ENCODE measurements at places on chromosomes 13 and 19. TPM values are rescaled to one million over a fixed set of nuclear protein-coding genes. Genes with fewer than 3 reads are reported as not detected.
A peak's percentile ranks its signal among the peaks of the same experiment; 100 is the strongest.

DNA sequence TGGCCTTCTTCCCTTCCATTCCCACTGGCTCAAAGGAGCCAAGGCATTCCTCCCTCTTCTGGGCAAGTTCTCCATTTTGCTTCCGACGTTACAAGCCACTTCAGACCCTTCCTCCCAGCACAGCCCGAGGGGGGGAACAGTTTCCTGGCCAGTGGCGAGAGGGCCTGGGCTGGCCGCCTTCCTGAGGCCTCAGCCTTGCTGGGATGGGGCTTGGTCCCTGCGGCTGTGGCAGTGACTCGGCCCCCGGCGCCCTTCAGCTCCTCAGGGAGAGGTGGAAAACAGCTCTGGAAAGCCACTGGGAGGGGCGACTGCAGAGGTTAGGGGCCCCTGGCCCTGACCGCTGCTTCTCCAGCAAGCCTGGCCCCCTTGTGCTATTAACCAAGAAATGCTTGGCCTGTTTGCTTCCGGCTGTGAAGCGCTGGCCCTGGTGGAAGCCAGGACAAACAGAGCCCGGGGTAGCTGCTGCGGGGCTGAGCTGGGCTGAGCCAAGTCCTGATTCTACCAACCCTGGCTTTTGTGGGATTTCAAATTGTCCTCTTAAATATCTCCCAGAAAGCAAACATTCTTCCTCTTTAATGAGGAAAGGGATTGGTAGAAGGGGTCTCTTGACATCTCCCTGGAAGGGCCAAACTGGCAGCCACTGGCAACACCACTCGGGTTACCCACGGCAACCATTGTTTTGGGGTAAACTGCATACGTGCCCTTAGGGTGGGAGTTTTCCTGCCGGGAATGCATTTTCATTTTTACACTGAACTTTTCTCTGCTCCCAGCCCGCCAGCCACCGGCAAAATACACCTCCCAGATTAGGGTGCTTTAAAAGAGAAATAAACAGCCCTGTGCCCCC is 38.7 kb downstream of the C13orf46 start:
- no peak for DNase-seq

- no peak for DNase-seq
Measured at GRCh38 chr19:53882391-53883050, 524 bp downstream of the PRKCG start.

ZFP30 gene
- polyA plus RNA-seq: 22.6 TPM

- no peak for DNase-seq
Measured at GRCh38 chr19:6568010-6568526, 22.9 kb downstream of the CD70 start.

GRCh38 chr19:18176367-18177310 is 3.0 kb downstream of the IFI30 start:
- no peak for DNase-seq

PTGIR gene
- 1.3 TPM for polyA plus RNA-seq

MYBPC2 gene
- polyA plus RNA-seq: 1.2 TPM

DNA sequence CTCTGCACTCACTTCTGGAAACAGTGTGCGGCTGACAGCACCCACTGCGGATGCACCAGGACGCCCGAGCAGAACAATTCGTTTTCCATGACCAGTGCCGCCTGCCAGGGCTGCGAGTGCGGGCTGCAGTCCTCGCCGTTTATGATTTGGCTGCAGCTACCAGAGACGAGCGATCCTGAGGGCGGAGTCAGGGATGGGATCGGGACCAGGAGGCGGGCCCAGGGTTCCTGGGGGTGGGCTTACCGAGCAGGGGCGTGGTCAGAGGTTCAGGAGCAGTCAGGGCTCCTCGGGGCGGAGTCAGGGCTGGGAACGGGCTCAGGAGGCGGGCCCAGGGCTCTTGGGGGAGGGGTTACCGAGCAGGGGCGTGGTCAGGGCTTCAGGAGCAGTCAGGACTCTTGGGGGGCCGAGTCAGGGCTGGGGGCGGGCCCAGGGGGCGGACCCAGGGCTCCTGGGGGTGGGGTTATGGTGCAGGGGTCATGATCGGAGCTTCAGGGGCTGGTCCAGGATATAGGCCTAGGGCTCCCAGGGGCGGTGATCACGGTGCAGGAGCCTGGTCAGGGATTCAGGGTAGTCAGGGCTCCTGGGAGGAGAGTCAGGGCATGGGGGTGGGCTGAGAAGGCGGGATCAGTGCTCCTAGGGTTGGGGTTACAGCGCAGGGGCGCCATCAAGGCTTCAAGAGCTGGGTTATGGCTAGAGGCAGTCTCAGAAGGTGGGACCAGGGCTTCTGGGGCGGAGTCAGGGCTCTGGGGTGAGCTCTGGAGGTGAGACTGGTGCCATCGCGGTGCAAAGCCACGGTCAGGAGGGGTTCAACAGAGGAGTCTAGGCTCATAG is 1.7 kb downstream of the KLK4 start:
- peak; percentile 41 for DNase-seq

GRCh38 chr13:66888698-66889097 is 341.4 kb downstream of the PCDH9 start:
- no peak for DNase-seq

DNA sequence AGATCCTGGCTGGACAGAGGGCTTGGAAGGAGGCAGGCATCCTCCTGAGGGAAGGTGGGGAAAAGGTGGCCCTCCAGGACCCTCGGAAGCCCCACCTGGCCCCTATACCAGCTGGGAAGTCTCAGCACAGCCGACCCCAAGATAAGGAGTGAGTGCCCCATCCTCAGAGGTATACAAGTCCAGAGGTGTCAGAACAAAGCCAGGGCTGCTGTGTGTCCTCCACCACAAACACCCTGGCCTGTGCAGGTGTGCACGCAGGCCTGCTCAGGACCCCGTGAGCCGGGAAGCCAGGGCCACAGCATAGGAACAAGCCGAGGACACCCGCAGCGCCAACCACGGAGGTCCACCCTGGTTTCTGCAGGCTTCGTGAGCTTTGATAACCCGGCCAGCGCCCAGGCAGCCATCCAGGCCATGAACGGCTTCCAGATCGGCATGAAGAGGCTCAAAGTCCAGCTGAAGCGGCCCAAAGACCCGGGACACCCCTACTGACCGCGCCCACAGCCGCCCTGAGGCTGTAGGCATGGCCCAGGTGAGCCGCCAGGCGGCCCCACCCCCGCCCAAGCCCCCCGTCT is 68.6 kb downstream of the CELF5 start:
- no peak for DNase-seq

GRCh38 chr19:30711296-30711695 is 339.1 kb downstream of the ZNF536 start:
- DNase-seq: no peak
